ENCODE measurements at places on chromosomes 4 and X. TPM values are rescaled to one million over a fixed set of nuclear protein-coding genes. Genes with fewer than 3 reads are reported as not detected.

ASMT gene
- total RNA-seq = 0.29 TPM

DDIT4L gene
- not detected for total RNA-seq

HMGN5 gene
- total RNA-seq = 1.5 TPM

ABLIM2 gene
- 0.55 TPM for total RNA-seq
